ENCODE measurements at places on chromosomes 2 and 18. TPM values are rescaled to one million over a fixed set of nuclear protein-coding genes. Genes with fewer than 3 reads are reported as not detected.

DNA sequence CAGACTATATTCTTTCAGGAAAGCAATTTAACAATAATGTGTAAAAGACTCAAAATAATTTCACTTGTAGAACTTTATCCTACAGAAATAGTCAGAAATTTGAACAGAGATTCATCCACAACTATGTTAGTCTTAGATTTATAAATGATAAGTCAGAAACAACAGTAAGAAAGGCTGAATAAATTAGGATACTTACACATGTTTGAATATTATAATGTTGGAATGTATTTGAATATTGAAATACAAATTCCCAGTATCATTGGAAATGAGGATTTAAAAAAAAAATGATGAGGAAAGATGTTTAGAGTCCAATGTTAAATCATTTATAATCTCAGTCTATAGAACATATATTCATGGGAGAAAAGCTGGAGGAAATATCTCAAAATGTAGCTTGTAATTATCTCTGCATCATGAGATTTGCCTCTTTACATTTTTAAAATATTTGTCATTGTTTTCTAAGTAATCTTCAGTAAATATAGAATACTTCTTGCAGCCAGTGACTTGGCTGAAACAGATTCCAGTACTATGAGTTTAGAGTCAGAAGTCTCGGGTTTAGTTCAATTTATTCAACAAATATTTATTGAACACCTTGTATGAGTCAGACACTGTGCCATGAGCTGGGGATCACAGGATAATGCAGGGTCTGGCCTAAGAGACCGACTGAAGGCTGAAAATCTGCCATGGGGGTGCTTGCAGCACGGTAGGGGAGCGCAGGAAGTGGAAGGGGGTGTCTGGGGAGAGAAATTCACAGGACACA lies 32.3 kb downstream of the CXCR4 start:
- DNase-seq, result no peak

The C2orf81 gene
- 3.6 TPM for total RNA-seq

DNA sequence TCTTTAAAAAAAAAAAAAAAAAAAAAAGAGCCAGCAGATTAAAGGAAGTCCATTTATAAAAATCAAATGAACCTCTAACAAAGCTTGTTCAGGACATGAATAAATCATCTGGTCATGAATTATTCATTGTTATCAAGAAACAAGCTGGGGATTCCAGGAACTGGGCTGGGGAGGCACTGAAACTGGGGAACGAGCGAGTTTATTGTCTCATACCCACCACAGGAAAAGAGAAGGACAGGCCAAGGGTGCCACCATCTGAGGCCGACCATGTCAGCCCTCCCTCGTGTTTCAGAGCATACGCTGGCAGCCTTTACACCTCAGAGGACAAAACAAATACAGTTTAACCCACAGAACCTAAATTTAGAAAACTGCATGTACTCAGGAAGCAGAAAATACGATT lies 164.2 kb downstream of the VWC2L start:
- DNase-seq, result no peak

GRCh38 chr18:27461957-27462356 lies 276.8 kb upstream of the CHST9 start:
- no peak for DNase-seq

- DNase-seq, result no peak
These were observed 42.1 kb upstream of the GLS start for GRCh38 chr2:190838492-190838910.

- DNase-seq, result no peak
These were observed 1.3 kb upstream of the SP3 start for GRCh38 chr2:173966274-173967098.

The METTL21A gene
- total RNA-seq, result 57.6 TPM

- no peak for DNase-seq
These were observed 18.0 kb downstream of the TGOLN2 start for GRCh38 chr2:85309699-85310321.

GRCh38 chr18:57210716-57211411 lies 64.0 kb downstream of the BOD1L2 start:
- DNase-seq, result no peak

GRCh38 chr2:27059141-27059820 lies 7.8 kb downstream of the AGBL5 start:
- no peak for DNase-seq

The CD207 gene
- not detected for total RNA-seq

All from WTC11 (cell line).